ENCODE measurements at places on chromosomes 11 and 22.

- no peak for DNase-seq
Observed at GRCh38 chr22:49183826-49184216, 643.9 kb downstream of the BRD1 start.

DNA sequence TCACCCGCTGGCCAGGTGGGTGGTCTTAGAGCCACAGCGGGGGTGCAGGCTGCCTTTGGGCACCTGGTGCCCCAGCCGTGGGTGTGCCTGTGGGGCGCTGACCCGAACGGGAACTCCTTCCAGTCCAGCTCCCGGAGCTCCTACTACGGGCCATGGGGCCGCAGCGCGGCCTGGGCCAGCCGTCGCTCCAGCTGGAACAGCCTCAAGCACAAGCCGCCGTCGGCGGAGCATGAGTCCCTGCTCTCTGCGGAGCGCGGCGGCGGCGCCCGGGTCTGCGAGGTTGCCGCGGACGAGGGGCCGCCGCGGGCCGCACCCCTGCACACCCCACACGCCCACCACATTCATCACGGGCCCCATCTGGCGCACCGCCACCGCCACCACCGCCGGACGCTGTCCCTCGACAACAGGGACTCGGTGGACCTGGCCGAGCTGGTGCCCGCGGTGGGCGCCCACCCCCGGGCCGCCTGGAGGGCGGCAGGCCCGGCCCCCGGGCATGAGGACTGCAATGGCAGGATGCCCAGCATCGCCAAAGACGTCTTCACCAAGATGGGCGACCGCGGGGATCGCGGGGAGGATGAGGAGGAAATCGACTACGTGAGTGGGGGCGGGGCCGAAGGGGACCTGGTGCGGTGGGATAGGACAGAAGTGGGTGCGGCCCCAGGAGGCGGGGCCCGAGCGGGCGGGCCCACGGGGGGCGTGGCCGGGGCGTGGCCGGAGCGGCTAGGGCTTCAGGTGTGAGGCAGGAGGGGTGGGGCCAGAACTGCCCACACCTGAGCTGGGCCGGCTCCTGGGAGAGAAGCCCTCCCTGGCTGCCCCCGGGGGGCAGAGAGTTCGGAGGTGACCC, 91.5 kb downstream of the CACNA1I start:
- DNase-seq, result no peak

GRCh38 chr11:70630816-70631623, 232.7 kb downstream of the CTTN start:
- no peak for DNase-seq

DNA sequence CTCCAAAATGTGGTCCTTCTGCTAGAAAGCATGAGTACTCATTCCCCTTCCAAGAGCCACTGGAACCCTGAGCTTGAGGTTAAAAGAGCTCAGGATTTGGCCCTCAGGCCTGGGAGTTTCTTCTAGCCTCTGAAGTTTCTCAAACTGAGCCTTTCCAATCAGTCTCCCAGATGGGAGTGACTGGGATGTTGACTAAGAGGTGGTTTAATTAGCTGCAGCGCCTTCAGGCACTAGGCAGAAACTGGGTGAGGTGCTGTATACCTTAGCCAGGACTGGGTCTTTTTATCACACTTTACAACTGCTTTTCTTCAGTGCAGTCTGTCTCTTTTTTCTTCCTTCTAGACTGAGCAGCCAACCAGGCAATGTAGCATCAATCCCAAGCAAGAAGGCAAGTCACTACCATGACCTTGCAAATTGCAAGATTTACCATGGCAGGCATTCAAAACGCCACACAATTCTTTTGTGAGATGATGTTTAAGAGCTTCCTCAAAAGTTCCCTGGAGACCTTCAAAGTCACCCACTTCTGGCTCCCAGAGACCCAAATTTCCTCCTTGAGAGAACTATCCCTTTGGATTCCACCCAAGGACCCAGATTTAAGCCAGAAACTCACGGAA, 93.0 kb downstream of the SLC1A2 start:
- DNase-seq, result no peak

GRCh38 chr22:39900306-39901227, at the start of gene GRAP2:
GRAP2 (plus strand) TSS chr22:39901084; CDS start chr22:39947107, 46,023 bp downstream.
- no peak for DNase-seq

DNA sequence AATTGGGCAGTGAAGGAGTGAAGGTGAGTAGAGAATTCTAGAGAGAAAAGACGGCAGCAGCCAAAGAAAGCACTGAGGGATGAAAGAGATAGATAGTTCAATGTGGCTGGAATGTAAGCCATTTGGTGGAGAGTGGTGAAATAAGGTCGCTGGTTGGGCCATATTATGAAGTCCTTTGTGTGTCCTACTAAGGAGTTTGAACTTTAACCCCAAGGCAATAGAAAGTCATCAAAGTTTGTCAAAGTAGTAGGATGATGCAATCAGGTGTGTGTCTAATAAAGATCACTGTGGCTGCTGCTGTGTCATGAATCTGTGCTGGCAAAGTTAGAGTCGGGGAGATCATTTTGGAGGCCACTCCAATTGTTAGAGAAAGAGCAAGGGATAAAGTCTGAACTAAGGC, 18.7 kb downstream of the RNF121 start:
- DNase-seq, result no peak

DNA sequence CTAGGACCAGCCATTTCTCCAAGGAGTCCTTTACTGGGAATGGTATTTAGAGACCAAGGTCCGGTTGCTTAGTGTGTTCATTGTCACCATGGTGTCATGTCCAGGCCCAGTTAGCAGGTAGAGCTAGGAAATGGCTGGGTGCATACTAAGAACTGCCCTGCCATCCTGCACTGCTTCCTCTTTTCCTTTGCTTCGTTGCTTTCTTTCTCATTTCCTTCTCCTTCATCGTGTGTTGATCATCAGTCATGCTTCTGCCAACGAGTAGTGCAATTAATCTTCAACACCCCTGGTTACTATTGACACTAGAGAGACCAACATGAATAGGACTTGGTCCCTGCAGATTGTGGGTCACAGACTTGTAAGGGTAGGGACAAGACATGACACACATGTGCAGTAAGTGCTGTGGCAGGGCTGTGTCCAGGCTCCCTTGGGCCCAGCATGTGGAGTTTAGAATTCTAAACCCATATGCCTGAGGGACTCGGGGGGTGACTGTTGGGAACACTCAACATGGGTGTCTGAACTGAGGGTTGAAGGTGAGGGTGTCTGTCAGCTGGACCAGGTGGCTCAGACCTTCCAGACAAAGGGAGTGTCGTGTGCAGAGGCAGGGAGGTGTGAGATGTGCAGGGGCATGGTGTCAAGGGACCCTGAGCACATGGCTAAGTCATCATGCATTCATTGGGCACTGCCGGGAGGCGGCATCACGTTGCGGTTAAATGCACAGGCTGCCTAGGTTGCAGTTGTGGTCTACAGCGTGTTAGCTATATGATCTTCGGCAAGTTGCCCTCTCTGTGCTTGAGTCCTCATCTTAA, 42.6 kb downstream of the ST14 start:
- no peak for DNase-seq

- DNase-seq, result no peak
Observed at GRCh38 chr11:113119074-113119473, 157.9 kb downstream of the NCAM1 start.

- DNase-seq, result no peak
Observed at GRCh38 chr11:39817241-39817640, 1642.2 kb downstream of the LRRC4C start.

- no peak for DNase-seq
Observed at GRCh38 chr22:38852522-38852921, 8.7 kb upstream of the NPTXR start.

DNA sequence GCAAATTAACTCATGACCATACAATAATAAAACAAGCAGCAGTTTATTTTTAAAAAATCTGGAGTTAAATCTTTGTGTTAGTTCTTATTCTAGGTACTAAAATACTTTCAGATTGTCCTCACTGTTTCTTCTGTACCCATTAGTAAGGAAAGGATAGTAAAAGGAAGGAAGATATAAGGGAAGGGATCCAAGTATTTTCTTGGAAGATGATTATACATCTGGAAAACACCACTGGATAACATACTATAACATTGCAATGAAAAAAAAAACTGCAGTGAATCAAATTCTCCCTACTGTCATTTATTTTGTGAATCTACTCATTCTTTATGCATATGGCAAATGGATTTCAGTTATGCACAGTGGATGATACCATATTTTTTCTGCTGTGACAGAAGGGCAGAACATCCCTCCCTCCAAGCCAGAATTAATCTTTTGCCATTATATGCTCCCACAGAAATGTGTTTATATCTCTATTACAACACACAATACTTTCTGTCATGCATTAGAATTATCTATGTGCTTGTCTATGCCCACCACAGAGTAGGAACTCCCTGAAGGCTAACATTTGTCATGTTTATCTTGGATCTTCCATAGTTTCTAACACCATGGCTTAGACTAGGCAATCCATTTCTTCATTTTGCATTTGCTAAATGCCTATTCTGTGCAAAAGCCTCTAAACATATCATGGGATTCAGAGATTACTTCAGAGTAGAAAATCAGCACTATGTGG, 282.3 kb upstream of the CTSC start:
- no peak for DNase-seq

GRCh38 chr11:8086001-8086479, 5.0 kb downstream of the TUB start:
- no peak for DNase-seq

GRCh38 chr11:90242894-90243416, 20.1 kb upstream of the CHORDC1 start:
- no peak for DNase-seq

DNA sequence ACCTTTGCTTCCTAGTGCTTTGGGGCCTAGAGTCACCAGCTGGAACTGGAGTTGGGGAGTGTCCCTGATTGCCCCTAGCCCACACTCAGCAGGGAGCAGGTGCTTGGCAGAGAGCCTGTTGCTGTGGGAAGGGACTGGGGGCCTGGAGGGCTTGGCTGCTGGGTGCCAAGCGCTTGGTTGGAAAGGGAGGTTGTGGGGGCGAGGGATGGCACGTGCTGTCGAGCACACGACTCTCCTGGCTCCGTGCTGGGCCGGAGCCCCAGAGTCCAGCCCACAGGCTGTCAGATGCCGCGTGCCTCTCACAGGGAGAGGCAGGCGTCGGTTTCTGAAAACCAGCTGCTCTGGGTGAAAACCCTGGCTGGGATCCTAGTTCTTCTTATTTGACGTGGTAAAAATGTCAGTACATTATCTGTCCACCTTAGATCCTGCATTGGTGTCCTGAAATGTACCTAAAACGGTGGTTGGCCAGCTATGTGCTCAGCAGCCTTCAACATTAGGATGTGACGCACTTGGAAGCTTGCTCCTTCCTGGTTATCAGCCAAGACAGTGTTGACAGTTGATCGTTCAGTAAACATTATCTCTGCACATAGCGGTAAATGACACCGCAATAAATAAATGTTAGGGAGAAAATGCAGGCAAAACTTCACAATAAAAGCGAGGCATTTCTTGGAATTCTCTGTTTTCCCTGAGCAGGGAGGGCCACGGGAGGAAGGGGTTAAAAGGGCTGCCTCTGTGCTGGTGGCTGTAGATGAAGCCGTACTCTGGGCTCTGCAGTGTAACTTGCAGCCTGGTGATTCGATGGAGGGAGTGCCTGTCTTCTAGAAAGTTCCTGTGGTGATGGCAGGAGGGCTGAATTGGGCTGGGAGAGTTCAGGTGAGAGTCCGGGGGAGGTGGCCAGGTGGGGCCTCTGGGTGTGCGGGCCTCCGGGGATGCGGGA, 29.2 kb downstream of the GRAMD4 start:
- no peak for DNase-seq

GRCh38 chr11:10683429-10683828, 10.1 kb downstream of the IRAG1 start:
- DNase-seq, result no peak

- no peak for DNase-seq
Observed at GRCh38 chr11:118843565-118843964, 40.1 kb upstream of the CXCR5 start.

DNA sequence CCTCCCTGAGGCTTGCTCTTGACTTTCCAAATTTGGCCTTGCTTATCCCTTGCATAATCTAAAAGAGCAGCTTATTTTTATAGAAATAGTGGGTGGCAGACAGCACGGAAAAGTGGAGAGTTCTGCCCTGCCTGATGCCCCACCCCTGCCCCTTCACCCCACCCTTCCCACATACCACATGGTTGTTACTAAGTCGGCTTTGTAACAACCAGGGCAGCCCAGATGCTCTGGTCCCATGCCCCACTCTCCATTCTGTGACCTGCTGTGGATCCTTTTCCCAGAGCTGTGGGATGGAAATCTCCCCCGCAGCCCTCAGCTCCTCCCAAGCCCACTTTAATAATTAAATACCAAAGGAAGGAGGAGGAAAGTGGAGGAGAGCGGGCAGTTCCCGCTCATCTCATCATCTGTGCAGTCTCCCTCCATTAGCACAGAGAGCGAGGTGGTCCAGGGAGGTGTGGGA, 10.9 kb downstream of the MRGPRF start:
- DNase-seq, result no peak

- DNase-seq, result no peak
Observed at GRCh38 chr11:79290761-79291160, 150.1 kb downstream of the TENM4 start.

DNA sequence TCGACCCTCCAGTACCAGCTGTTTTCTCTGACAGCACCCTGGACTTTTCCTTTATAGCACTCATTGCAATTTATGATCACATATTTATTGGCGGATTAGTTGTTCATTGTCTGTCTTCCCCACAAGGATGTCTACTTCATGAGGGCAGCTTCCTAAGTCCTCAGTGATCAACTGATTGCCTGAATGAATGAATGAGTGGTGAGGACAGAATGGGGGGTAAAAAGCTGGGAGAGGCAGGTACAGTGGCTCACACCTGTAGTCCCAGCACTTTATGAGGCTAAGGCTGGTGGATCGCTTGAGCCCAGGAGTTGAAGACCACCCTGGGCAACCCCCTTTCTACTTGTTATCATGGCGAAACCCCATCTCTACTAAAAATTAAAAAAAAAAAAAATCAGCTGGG, 11.1 kb upstream of the SOX10 start:
- no peak for DNase-seq

GRCh38 chr11:121722431-121723245, 269.9 kb upstream of the SORL1-AS1 start:
- DNase-seq, result peak; percentile 42

GRCh38 chr11:131242476-131243000, 127.9 kb upstream of the NTM start:
- DNase-seq, result no peak

- DNase-seq, result no peak
Observed at GRCh38 chr11:103681855-103682254, 354.6 kb upstream of the DDI1 start.

- DNase-seq, result no peak
Observed at GRCh38 chr11:123719452-123719851, 22.0 kb downstream of the ZNF202 start.

GRCh38 chr11:78801161-78801884, 226.7 kb upstream of the NARS2 start:
- peak; percentile 95 for DNase-seq

GRCh38 chr22:41919357-41920224, 4.7 kb upstream of the SHISA8 start:
- no peak for DNase-seq

All from BJ (cell line).